ENCODE measurements at places on chromosomes 7 and 10. TPM values are rescaled to one million over a fixed set of nuclear protein-coding genes. Genes with fewer than 3 reads are reported as not detected.

Gene CACNB2
- 62.2 TPM for total RNA-seq

Gene KIF20B
- 2.4 TPM for total RNA-seq

Gene UNCX
- total RNA-seq: not detected

Gene ITIH2
- not detected for total RNA-seq

Gene RPEL1
- not detected for total RNA-seq

Gene UFSP1
- total RNA-seq: 9.2 TPM

Gene PDZD7
- 0.39 TPM for total RNA-seq

Gene VAX1
- total RNA-seq: not detected

Gene PLAU
- total RNA-seq: 1.1 TPM

Gene MSS51
- 3.0 TPM for total RNA-seq

Gene NANOS1
- total RNA-seq: 19.9 TPM

Gene CYP2C19
- total RNA-seq: 0.89 TPM

Gene ACHE
- total RNA-seq: 1.0 TPM

Gene C10orf62
- not detected for total RNA-seq

Gene SPDYE5
- not detected for total RNA-seq

Gene ADAM12
- total RNA-seq: 1.2 TPM

Gene IGFBP3
- total RNA-seq: 112 TPM

Gene MNX1
- total RNA-seq: not detected

Gene LRRD1
- total RNA-seq: 0.13 TPM

Gene PDZD8
- total RNA-seq: 38.1 TPM

Gene TEX47
- not detected for total RNA-seq

Gene CCL26
- 0.58 TPM for total RNA-seq

Gene MOGAT3
- total RNA-seq: not detected

Gene DYNC1I1
- total RNA-seq: 23.8 TPM

Gene RNF148
- total RNA-seq: 0.69 TPM

Gene H2BK1
- total RNA-seq: not detected

Gene UPK3BL1
- 23.2 TPM for total RNA-seq

Gene ZNF853
- 32.3 TPM for total RNA-seq

Gene PFKP
- 64.3 TPM for total RNA-seq

Gene GPR158
- 0.27 TPM for total RNA-seq

Gene HYAL4
- total RNA-seq: not detected
